Nasal cavity respiratory epithelium epithelial cell of viscerocranial mucosa (primary cell): ENCODE measurements at places on chromosomes 3 and 15. TPM values are rescaled to one million over a fixed set of nuclear protein-coding genes. Genes with fewer than 3 reads are reported as not detected.

ASB14 gene
- not detected in 2 replicates for total RNA-seq

NME9 gene
- total RNA-seq, result 0.21 TPM in 1 of 2 replicates, not detected in the other

CCR5 gene
- total RNA-seq, result not detected in 2 replicates

SLITRK3 gene
- total RNA-seq, result not detected in 2 replicates
